ENCODE measurements at places on chromosomes 2 and 18.

- peak; percentile 72 for DNase-seq
Observed at GRCh38 chr2:86453836-86454235, 12.7 kb downstream of the KDM3A start.

DNA sequence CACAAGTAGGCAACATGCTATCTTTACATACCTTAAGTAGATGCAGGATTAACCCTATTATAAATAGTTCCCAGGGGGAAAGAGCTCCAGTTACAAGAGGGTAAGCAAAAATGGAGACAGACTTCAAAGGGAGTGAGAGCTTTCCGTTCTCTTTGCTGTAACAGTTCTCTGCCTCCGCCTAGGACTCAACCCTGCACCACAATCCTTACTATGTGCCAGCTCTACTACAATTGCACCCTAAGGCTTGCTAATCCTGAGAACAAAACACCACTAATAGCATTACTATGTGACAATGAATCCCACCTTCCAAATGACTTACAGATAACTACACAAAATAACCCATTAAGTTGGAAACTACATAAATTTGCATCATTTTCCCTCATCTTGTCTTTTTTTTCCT, 7.7 kb downstream of the ZBTB14 start:
- no peak for DNase-seq

DNA sequence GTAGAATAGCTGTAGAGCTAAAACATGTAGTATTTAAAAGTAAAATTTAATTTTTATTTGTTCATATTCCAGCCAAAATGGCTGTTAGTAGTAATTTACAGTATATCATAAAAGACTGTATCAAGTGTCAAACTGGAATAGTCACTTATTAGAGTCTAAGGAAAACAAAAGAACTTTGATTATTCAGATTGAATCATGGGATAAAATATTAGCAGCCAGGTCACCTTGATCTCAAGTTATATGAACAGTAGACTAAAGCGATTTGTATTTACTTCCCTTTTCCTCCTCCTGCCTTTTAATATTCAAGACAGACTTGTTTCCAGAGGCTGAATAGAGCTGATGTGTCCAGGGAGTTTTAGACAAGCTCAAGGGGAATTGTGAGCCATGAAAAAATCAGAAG, 54.4 kb downstream of the PMAIP1 start:
- DNase-seq, result no peak

- peak; percentile 58 for DNase-seq
Observed at GRCh38 chr2:200305797-200306195, 697 bp upstream of the SPATS2L start.

GRCh38 chr18:51169731-51170130, 27.8 kb downstream of the MEX3C start:
- DNase-seq, result no peak
